ENCODE measurements at places on chromosomes 11 and 22.

GRCh38 chr22:48929276-48929790 lies 898.3 kb downstream of the BRD1 start:
- DNase-seq = no peak

- no peak for DNase-seq
Measured at GRCh38 chr22:30881361-30882183, 87.0 kb downstream of the MORC2 start.

- DNase-seq = no peak
Measured at GRCh38 chr22:39444937-39445465, 11.8 kb upstream of the MGAT3 start.

- DNase-seq = peak; percentile 70
Measured at GRCh38 chr11:44538375-44539054, 26.9 kb upstream of the CD82 start.

- DNase-seq = no peak
Measured at GRCh38 chr11:66848671-66849500, 5.6 kb downstream of the RCE1 start.

DNA sequence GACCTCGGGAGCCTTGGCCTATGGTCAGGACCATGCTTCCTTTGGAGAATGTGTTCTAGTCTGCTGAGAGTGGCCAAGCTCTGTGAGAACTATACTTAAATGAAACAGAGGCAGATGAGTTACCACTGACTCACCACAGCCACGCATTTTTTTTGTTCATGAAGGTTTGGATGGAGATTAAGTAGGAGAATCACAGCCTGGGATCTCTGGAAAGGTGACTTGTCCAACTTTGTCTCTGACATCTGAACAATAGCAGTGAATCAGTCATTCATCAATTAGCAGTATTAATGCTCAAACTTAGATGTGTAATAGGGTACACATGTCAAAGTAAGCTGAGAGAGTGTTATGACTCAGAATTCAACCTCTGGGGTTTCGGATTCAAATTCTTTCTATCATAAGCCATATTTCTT lies 100.7 kb upstream of the ANO3 start:
- DNase-seq = no peak

DNA sequence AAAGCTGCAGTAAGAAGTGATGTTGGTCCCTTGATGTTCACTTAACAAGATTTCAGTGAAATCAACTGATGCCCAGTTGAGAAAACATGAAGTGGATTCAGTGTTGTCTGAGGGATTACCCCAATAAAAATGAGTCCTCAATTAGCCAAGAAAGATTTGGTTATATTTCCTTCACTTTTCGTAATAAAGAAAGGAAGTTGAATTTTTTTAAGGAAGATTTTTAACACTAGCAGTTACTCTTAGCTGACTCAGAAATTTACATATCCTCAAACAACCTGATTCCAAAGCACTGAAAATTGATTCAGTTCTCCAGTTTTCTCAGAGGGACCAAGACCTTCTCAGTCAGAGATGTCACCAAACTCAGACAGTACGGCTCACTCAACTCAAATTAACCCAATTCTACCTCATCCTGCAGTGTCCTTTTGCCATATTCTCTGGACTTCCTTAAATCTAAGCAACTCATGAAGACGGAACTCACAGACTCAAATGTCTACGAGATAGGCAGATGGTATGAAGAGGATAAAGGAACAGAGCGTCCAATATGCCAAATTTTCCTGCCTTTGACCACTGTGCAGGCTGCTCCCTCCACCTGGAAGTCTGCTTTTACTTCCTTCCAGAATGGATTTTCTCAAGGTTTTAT lies 22.8 kb downstream of the SLC5A4 start:
- no peak for DNase-seq

- DNase-seq = peak; percentile 19
Measured at GRCh38 chr11:67504950-67505581, at the start of gene PITPNM1. TSS of gene PITPNM1 (minus strand) at chr11:67505363. CDS start at chr11:67504180, 1,183 bp downstream.

GRCh38 chr11:34640924-34641275 lies 20.0 kb downstream of the EHF start:
- DNase-seq = no peak

DNA sequence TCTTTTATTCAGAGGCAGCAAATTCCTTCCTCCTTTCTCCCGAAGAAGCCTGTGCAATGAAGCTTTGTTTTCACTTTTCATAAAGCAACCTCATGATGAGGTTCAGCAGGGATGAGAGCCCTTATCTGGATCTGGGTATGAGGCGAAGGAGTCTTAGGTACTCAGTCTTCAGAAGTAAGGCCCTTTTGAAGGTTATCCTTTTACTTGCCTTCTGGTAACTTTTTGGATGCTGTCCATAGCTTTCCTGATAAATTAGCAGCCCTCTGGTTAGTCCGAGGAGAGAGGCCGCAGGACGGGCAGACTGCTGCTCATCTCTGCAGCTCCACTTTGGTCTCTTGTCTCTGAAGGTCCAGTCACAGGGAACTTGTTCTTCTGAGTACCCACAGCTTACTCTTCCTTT lies 1.1 kb downstream of the TRIM22 start:
- no peak for DNase-seq

- no peak for DNase-seq
Measured at GRCh38 chr11:65658174-65659021, 4.3 kb downstream of the RELA start.

GRCh38 chr22:41834005-41834944 lies 1.4 kb downstream of the SREBF2 start:
- peak; percentile 9 for DNase-seq

DNA sequence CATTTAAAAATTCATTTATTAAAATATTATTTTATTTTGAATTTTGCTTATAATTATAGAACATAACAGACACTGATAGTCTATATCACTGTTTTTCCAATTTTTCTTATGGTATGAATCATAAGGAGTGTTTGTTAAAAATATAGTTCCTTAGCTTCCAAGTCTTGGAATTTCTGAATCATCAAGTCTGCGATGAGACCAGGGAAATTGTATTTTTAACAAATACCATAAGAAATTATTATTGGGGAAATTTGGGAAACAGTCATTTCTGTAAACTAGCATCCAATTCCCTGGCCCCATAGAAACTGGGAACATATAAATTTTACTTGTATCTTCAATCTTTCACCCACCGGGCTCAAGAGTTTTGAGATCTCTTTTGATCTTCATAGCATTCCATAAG lies 38.0 kb upstream of the PICALM start:
- no peak for DNase-seq

- no peak for DNase-seq
Measured at GRCh38 chr22:23145878-23146470, 697 bp downstream of the RAB36 start.

DNA sequence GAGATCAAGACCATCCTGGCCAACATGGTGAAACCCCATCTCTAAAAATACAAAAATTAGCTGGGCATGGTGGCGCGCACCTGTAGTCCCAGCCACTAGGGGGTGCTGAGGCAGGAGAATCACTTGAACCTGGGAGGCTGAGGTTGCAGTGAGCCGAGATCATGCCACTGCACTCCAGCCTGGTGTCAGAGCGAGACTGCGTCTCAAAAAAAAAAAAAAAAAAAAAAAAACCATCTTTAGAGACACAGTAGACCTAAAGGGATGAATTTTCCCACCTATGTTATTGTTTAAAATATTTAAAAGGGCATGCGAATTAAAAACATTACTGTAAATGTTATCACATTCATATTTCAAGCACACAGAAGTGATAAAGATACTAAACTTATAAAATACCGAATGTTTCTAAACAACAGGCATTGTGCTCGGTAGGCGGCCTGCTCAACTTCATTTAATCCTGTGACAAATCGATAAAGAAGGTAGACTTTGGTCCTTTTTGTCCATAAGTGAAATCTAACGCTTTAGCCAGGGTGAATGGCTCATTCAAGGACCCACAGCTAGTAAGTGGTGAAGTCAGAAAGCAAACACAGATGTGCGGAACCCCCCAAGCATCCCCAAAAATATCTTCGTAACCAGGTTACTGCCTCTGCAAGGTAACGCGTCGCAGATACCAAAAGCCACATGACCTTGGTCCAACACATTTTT lies 16.1 kb downstream of the NCAPD3 start:
- no peak for DNase-seq

GRCh38 chr22:43892183-43892894 lies 526 bp upstream of the PNPLA5 start:
- DNase-seq = no peak

DNA sequence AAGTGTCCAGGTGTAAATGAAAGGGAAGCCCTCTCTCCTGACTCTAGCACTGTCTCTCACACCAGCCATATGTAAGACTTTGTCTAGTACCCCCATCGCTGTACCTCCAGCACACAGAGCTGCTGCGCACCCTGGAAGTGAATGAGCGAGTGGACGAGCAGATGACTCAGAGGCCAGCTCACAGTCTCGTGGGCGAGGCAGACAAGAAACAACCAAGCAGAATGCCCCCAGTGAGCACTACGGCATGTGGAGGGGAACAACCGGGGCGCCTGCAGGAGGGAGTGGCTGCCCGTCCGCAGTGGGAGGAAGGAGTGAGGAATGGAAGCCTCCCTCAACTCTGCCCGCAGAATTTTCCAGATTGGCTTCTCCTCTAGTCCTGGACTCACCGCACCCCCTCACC lies 46.4 kb downstream of the MCM5 start:
- no peak for DNase-seq

- no peak for DNase-seq
Measured at GRCh38 chr11:102368472-102368871, 21.5 kb downstream of the BIRC2 start.

DNA sequence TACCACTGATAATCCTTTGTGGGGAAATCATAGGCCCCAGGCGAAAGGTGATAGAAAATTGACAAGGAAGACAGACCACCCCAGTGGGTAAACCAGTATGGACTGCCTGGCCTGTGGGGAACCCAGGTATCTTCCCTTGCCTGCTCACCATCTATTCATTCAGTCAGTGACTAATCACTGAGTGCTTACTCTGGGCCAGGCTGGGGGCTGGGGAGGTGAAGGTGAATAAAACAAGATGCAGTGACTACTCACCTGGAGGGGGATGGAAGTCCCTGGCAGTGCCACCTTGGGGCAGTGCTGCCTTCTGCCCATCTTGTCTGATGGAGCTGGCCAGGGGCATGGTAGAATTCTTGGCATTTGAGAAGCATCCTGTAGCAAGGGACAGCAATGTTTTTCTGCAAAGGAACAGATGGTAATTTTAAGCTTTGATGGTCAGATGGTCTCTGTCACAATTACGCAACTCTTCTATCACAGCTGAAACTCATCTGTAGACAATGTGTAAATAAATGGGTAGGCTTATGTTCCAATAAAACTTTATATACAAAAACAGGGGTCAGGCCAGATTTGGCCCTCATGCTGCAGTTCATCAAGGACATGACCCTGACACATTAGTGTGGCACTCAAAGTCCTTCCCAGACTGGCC lies 4.6 kb downstream of the ISX start:
- no peak for DNase-seq

DNA sequence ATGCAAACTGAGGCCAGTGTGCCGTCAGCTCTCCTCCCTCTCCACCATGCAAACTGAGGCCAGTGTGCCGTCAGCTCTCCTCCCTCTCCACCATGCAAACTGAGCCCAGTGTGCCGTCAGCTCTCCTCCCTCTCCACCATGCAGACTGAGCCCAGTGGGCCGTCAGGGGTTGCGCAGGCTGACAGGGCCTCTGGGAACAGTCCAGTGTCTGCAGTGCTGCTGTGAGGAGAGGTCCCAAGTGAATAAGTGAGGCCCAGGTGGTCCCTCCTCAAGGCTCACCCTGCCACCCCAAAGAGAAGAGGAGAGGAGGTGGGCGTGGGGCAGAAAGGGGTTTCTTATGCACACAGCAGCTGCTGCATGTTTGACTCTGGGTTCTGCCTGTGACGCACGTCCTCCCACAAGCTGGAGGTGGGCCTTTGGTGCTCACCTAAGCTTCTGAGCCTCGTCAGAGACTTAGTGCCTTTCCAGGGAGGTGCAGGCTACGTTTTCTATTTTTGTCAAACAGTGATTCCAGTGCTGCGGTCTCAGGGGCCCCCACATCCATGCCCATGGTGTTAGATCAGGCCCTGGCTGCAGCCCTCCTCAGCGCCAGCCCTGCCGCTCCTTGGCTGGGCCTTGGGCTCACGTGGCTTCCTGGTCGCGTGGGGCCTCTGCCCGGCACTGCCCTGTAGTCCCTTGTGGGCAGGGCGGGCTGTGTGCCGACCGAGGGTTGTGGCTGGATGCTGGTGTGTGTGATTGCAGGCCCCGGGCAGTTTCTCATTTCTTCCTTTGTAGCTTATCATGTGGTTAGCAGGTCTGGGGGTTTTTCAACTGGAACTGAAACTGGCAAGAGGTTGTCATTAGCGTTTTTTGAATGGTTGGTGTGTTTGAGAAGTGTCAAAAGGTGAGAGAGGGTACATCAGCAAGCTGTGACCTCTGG lies 7.1 kb downstream of the TPCN2 start:
- no peak for DNase-seq

- DNase-seq = peak; percentile 72
Measured at GRCh38 chr11:27718346-27718862, 18.1 kb upstream of the BDNF start.

GRCh38 chr11:108534274-108534882 lies 36.2 kb upstream of the POGLUT3 start:
- no peak for DNase-seq

- peak; percentile 94 for DNase-seq
Measured at GRCh38 chr11:121613724-121614123, 161.0 kb upstream of the SORL1-AS1 start.

- DNase-seq = peak; percentile 22
Measured at GRCh38 chr11:120128392-120129119, 9.4 kb downstream of the TRIM29 start.

DNA sequence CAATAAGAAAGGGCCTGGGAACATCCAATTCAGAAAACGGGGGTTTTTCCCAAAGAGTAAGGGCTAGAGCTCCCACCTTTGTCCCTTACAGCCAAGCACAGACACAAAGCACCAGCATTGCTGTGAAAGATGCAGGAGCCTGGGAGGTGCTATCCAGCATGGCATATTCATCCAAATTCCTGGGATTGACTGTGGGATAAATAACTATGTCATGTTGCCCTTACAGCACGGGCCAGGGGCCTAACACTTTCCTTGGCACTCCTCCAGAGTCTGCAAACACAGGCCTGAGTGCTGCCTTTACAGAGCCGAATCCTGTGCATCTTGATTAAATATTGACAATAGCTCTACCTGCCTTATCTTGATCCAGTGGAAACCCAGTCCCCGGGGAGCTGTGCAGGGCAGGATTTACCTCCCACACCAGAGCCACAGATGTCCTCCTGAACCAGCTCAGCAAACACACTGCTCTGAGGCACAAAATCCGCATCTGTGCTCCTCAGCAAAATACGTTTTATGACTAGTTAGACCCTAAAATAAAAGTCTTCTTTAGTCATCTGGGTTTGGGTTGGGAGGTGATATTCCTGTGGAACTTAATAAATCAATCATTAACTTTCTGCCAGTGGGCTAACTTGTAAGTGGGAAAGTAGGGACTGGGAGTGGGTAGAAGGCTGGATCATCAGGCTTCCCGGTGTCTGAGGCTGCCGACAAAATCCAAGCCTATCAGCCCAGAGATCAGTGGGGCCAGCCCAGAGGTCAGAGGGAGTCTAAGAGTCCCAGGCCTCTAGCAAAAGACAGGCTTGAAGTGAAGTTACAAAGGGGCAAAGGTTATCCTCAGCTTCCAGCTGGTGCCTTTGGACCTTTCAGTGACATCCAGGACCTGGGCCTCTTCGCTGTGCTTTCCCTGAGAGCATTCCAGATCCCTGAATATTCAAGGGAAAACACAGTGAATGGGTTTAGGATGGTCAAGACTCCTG lies 36.5 kb downstream of the POU2AF3 start:
- DNase-seq = peak; percentile 89

Measured in NCI-H1105 treated with DMSO at 0.1 percent for 48 hours (cell line).